Calu3 (cell line): ENCODE measurements at places on chromosomes 2 and 18. TPM values are rescaled to one million over a fixed set of nuclear protein-coding genes. Genes with fewer than 3 reads are reported as not detected.

The SERPINB5 gene
- 34.0 and 34.1 TPM in 2 replicates for total RNA-seq

GRCh38 chr2:150729495-150729955 is 242.1 kb upstream of the RND3 start:
- no peaks in the 10 kb centered on the region for H3K36me3 ChIP-seq
- DNase-seq: no peak
- no peak overlapping the region for H3K4me3 ChIP-seq
- no peaks in the 10 kb centered on the region for H3K27me3 ChIP-seq

DNA sequence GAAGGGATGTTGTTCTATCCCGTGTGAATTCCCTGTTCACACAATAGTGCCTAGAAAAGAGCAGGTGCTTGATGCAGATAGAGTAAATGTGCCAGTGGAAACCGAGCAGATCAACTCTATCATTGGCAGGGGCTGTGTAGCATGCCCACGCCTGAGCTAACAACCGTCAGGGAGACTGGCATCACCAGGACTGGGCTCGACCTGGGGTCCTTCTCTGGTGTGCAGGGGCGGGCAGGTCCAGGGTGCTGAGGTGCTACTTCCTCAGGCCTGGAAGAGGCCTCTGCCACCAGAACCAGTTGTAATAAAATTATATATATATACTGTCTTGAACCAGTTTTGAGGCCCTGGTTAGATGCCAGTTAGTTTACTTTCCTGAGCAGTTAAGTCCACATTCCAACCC is 11.8 kb upstream of the MAL start:
- peaks cover 27% of the 10 kb centered on the region for H3K27me3 ChIP-seq
- DNase-seq: no peak
- no peaks in the 10 kb centered on the region for H3K36me3 ChIP-seq
- no peak overlapping the region for H3K4me3 ChIP-seq
- H3K4me1 ChIP-seq: peaks cover 15% of the 10 kb centered on the region
- H3K27ac ChIP-seq: no peak overlapping the region

The MTERF4 gene
- total RNA-seq: 30.8 and 33.6 TPM in 2 replicates

DNA sequence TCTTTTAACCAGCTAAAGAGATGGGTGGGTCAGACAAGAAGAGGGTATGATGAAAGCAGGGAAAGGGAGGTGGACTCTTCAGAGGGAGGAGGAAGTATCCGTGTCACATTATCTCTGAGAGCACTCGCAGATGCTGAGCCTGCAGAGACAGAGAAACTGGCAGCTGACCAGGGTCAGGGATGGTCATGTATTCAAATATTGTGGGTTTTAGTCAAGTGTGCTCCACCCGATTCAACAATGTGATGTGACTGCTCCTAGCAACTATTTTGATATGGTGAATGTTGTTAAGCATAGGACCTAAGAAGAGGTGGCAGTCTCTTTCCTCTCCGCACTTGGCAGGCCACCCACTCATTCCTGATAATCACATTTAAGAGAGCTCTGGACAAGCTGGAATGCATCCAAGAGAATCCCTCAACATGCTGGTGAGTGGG is 1.3 kb upstream of the CLIP4 start:
- peaks cover 67% of the 10 kb centered on the region for H3K4me1 ChIP-seq
- peak; percentile 82 for DNase-seq
- peak overlapping the region; percentile 100 for H3K27ac ChIP-seq
- peaks cover 59% of the 10 kb centered on the region for H3K36me3 ChIP-seq
- no peaks in the 10 kb centered on the region for H3K27me3 ChIP-seq
